ENCODE measurements at places on chromosomes 11 and 22.

DNA sequence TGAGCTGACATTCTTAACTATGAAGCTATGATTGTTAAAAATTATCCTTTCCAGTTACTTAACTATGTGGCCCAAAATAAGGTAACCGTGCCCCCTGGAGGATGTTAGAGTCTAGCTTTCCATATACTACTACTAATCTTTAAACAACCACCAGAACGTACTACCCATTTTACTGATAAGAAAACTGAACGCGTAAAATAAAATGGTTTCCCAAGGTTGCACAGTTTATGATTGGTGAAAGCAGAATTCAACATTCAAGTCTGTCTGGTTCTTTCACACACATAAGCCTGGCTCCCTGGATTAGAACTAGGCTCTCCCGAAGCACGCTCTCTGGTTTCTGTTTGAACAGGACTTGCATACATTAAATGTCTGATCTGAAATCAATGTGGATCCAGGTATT lies 437.8 kb upstream of the CCDC90B start:
- DNase-seq: no peak

DNA sequence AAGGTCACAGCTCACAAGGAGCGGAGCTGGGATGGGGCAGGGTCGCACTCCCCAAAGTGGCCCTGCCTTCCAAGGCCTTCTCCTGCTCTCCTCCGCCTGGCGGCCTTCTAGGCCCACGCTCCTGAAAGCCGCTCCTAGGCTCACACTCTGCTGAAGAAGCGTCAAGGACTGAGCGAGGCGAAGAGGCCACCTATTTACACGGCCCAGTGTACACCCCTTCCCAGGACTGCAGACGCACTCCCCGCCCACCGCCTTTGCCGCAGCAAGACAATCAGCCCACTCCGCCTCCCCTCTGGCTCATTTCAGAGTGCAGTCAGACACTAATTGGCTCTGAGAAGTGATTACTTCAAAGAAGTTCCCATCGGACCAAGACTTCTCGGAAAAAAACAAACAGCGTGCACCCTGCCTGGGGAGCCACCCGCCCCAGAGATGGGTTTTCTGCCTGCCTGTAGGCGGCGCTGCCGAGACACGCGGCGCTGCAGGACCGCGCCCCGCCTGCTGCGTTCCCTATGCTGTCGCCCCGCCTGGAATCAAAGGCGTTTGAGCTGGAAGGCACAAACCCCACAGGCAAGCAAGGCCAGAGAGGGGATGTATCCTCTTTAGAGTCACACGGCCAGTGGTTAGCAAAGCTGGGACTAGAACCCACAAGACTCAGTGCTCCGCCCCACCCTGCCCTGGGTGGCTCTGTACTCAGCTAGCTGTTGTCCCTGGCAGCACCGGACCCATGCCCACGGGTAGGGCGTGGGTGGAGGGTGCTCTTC lies 414.8 kb downstream of the BUD13 start:
- DNase-seq: no peak

DNA sequence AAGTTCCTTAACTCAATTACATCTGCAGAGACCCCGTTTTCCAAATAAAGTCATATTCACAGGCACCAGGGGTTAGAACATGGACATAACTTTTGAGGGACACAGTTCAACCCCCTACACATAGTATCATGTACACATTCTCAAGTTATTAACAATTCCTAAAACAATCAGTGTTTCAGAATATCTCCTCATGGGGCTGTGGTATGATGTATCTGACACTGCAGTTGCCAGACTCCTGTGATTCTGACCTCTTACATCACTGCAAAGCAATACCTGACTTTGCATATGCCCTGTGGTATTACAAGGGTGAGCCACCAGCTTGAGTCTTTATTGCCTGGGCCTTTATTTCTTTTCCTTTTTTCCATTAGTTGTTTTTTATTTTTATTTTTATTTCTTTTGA lies 141.7 kb downstream of the COMMD9 start:
- DNase-seq: no peak

DNA sequence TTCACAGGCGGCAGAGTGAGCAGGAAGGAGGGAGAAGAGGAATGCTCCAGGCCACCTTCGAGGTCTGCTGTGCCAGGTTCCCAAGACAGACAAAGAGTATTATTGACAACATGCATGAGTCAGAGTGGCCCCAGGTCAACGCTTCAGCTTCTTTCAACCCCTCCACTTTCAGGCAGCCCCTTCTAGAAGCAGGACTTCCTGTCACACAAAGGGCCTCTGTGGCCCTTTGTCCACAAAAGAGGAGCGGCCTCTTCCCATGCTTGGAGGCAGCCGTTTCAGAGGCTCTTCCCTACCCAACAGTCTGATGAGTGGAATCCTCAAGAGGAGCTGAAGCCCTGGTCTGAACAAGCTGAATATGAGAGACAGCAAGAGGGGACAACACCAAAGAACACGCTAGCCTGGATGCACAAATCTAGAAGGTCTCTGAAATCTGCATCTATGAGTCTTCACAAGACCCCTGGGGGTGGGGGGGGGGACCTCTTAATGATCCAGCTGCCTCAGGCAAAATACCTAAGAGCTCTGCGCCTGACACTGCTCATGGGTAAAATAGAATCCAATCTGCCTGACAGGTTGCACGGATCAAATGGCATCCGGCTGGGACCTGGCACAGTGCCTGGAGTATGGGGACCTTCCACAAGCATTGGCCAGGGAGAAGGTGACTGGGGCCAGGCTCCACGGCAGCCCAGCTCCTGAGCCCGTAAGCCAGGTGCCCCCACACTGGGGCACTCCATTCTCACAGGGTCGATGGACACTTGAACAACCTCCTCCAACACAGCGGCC lies 67.5 kb downstream of the PACSIN2 start:
- no peak for DNase-seq

DNA sequence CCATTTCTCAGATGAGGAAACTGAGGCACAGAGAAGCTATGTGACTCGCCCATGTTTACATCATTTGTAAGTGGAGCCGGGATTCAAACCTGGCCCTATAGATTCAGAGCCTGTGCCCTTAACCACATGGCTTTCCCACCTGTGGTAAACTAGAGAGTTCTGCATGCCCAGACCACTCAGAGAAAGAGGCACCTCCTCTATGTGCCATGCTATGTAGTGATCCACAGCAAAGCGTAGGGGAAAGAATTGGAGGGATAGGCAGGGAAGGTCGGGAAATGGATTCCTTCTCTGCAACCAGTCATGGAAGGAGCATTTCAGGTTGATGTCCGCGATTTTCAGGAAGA lies 15.4 kb upstream of the POU2AF2 start:
- DNase-seq: no peak

DNA sequence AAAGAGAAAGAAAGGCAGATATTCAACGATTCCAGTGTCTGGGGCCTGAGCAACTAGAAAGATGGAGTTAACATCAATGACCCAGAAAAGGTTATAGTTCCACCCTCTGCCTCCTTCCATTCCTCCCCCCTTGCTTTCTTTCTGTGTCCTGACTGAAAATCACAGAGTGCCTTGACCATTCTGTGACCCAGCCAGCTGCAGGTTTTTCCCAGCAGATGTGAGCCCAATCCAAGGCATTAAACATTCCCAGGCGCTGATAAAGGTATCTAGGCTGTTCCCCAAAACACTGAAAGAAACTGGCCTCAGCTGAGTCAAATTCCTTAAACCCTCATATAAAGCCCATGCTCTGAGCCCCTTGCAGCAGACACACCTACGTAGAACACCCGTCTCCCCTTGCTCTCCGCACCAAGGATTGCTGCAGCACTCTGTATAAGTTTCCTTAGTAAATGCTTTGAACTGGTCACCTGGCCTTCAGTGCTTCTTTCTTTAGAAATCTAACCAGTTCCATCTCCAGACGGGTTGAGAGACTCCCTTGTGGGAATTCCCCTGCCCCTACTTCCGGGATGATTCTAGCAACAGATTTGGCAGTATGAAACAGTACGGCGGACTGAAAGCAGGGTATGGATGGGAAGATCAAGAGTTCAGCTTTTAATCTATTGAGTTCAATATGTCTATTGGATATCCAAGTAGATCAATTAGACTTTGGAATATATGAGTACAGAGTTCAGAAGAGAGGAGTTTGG lies 48.8 kb upstream of the ZC3H12C start:
- no peak for DNase-seq

GRCh38 chr11:126990716-126991480 lies 9.7 kb downstream of the KIRREL3 start:
- no peak for DNase-seq

- no peak for DNase-seq
Observed at GRCh38 chr11:102384419-102385079, 37.5 kb downstream of the BIRC2 start.

DNA sequence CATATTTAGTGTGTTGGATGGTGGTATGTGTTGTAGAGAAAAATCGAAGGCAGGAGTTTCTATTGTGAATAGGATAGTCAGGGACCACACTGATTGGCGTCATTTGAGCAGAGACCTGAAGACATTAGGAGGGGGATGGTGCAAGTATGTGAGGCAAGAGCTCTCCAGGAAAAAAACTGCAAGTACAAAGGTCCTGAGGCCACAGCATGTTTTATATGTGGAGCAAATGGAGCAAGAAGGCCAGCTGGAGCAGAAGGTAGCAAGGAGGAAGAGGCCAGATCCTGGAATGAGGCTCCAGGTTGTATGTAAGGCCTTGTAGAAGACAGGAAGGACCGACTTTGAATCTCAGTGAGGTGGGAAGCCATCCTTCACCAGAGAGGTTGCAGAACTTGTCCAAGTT lies 14.2 kb upstream of the MICALL1 start:
- no peak for DNase-seq

DNA sequence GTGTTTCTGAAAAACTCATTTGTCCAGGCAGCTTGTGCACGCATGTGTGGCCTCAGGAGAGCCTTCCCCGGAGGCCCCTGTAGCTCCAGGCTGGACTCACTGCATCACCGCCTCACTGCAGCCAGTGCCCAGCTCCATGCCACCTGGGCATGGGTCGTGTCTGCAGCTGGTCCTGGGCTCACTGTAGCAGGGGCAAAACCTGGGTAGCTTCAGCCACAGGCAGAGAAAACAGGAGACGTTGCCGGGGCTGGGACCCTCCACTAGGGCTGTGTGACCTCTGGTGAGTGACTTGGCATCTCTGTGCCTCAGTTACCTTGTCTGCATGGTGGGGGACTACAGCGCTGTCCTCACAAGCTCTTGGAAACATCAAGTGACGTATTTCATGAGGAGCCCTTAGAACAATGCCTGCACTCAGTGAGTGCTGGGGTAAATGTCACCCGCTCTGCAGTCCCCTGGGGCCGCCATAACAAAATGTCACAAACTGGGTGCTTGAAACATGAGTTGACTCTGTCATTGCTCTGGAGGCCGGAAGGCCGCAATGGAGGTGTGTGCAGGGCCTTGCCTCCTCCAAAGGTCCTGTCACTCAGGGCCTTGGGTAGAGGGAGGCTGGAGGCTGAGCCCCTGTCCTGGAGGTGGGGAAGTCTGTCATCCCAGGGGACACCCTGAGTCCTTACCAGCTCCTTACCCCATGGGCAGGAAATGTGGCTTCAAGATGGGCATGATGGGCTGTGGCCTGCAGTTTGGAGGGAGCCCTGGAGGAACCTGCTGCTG lies 488.7 kb downstream of the TBC1D22A start:
- DNase-seq: no peak

DNA sequence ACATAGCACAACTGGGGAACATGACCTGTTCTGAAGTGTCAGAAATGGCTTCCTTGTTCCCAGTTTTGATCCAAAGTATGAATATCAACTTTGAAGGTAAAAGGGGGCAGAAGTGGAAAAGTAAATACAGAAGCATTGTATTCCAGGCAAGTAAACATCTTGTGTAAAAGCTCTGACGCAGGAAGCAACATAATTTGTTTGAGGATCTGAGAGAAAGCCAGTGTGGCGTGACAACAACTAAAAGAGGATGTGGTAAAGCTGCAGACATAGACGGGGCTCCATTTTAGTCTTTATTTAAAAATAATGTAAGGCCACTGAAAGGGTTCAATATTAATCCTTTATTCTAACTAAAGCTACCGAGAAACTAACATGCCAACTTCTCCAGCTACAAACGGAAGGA lies 310.2 kb downstream of the DLG2 start:
- peak; percentile 31 for DNase-seq

- DNase-seq: no peak
Observed at GRCh38 chr11:118375978-118376377, 16.6 kb downstream of the UBE4A start.

DNA sequence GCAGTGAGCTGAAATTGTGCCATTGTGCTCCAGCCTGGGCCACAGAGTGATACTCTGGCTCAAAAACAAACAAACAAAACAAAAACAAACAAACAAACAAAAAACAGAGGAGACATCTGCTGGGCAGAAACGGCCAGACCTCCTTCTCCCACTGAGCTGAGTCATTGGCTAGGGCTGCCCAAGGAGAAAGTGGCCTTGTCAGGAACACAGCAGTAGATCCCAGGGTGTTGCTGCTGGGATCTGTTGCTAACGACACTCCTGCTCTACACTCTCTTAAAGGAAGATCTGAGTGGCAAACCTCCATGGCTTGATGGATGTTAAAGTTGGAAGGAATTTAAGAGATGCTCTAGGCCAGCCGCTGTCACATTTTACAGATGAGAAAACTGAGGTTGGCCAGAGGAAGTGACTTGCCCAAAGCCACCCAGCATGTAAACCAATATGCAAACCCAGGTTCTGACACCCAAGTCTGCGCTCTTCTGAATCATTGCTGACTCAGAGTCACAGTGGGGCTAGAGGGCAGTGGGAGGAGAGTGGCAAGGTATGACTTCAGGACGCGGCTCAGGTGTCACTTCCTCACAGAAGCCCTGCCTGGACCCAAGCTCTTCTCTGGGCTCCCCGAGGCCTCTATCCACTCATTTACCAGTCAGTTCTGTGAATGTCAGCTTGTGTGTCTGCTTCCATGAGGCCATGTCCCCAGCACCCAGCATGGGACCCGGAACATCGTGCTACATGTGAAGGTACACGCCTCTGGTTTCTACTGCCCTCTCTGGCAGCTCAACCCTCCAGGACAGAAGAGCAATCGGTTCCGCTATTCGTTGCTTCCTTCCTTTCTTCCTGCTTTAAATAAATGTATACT lies 11.3 kb upstream of the GDPD5 start:
- peak; percentile 67 for DNase-seq

- DNase-seq: no peak
Observed at GRCh38 chr11:57639321-57640067, 10.2 kb downstream of the YPEL4 start.

GRCh38 chr11:104127828-104128227 lies 36.1 kb downstream of the PDGFD start:
- DNase-seq: no peak
